ENCODE measurements at places on chromosomes 12 and 14.

DNA sequence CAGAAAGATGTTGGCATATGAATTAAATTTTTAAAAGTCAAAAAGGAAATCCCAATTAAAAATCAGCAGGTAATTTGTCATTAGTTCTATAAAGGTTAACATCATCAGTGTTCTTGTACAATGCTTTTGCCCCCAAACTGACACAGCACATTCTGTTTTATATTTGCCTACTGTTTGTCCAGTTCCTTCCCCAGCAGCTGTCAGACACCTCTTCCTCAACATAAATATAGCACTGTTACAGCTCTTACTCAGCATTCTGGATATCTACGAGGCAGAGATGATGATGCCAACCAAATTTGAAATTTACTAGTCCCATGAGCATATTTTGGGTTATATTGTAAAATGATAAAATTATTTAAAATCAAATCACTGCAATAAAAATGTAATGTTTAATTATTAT is 124.6 kb downstream of the SINHCAF start:
- no peak for DNase-seq

DNA sequence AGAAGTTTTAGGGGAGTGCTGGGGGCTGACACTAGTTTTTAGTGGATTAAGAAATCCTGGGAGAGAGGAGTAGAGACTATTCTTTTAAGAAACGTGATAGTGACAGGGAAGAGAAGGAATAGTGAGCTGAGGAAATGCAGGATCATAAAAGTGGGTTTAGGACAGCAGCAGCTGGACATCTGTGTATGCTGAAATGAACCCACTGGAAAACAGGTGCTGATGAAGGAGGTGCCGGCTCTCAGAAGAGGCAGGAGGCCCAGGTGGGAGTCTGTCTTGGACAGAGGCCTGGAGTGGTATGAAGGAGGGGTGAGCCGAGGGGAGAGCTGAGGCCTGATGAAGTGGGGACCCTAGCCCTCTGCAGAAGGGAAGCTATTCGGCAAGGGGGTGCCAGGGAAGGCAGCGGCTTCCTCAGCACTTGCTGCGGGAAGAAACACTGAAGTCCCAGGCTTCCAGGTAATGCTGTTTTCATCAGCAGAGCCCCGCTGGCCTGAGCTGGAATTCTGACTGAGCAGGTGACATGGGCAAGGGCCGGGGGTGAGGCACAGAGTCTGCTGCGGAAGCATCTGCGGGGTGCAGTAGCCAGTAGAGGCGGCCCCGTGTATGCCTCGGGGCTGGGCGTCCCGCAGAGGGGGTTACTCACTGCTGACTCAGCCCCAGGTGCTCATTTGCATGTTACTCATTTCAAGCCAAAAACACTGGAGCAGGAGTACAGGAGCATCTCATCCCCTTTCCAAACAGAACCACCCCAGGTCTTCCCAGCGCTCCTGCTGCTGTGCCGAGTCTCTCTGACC is 89.7 kb downstream of the TMCC3 start:
- peak; percentile 41 for DNase-seq

DNA sequence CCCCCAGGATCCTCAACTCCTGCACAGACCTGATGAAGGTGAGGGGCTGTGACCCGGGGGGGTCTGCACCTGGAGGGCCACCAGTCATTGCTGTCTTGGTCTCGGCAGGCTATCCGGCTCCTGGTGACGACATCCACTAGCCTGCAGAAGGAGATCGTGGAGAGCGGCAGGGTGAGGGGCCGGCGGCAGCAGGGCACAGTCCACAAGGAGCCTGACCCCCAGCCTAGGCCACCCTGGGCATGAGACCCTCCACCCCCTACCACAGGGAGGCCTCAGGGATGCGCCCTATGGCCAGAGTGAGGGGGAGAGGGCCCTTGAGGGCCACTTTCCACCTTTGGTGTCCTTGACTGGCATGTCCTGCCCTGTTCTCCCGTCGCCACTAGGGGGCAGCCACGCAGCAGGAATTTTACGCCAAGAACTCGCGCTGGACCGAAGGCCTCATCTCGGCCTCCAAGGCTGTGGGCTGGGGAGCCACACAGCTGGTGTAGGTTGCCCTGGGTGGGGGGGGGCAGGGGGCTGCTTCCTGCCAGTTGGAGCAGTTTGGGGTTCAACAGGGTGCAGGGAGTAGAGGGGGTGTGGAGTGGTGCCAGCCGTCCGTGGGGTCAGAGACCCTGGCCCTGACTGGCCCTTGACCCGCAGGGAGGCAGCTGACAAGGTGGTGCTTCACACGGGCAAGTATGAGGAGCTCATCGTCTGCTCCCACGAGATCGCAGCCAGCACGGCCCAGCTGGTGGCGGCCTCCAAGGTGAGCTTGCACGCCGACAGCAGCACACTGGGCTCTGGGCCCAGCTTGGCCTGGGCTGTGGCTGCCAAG is 25.0 kb downstream of the HIP1R start:
- peak; percentile 71 for DNase-seq

DNA sequence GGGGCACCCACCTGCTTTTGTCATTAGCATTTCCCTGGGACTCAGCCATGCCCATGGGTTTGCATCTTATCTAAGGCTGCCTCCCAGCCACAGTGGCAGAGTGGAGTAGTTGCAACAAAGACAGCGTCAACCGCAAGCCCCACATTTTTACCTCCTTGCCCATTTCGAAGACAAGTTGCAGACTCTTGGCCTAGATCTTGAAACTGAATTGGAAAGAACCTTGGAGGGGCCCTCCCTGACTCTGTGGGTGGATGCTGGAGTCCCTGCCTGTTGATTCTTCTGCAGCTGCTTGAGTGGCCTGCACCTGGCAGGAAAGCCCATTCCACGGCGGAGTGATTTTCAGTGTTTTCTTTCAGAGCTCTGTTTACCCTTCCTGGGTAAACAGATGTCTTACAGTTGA is 309.0 kb downstream of the VRK1 start:
- no peak for DNase-seq

DNA sequence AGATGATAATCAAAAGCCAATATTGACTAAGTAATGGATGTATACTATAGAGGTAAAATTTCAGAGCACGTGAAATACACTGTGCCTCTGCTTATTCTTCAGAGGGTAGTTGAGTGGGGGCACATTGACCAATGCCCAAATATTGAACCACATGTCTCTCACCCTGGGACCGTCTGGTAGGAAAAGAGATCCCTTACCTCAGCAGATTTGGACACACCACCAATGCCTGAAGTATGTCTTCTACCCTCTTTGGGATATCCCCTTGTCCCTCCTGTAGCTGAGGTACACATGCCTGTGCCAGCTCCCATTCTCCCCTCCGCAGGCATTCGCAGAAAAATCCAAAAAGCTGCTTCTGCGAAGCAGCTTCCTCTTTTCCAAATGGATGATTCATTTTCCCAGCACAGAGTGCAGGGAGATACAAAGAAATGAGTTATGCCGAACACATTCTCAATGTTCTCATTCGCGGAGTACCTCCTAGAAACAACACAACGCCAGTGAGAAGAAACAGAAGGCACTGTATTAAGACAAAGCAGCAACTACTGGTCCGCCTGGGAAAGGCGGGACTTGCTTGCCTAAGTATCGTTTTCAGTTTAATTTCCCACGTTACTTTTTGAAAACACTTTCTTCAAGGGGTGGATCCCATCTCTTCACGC is 691 bp downstream of the ZFYVE26 start:
- DNase-seq, result no peak

GRCh38 chr12:114093520-114093919 is 127.4 kb upstream of the RBM19 start:
- no peak for DNase-seq

GRCh38 chr12:126776026-126776655 is 1490.8 kb upstream of the TMEM132C start:
- no peak for DNase-seq

GRCh38 chr14:92466059-92466458 is 47.5 kb upstream of the RIN3 start:
- no peak for DNase-seq

DNA sequence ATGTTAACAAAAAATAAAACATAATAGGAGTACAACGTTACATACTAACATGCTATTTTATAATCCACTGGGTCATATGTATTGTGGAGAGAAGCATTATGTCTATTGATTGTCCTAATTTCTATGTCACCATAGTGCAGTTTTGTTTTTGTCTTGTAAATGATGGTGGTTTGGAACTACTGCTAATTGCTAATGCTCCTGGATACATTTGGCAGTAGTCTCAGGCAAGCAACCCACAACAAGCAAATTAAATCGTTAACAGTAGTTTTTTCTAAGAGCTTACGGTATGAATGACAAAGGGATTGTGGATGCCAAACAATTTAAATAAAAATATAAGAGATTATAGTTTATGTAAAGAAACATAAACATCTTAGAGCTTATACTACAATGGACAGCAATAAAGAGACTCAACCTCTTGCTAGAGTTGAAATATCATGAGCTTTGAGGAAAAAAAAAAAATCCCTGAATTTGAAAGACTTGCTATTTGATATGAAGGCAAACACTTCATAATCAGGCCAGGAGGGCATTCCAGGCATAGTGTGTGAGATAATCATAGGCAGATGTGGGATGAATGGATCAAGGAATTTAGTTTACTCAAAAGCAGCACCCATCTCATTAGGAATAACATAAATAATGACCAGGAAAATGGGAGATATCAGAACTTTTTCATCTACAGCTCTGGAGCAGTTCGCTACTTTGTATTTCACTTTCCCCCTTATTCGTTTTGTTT is 181.3 kb downstream of the CCDC59 start:
- no peak for DNase-seq

DNA sequence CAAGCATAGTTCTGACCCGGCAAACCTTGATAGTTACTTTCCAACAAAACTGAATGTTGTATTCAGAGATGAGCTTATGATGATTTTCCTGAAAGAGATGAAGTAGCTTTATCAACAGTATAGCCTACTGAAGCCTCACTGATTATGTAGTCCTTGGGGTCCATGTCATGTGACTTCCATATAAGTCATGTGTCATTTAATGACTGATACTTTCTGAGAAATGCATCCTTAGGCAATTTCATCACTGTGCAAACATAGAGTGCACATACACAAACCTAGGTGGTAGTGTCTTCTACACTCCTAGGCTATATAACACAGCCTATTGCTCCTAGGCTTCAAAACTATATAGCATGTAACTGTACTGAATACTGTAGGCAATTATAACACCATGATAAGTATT is 28.5 kb upstream of the TUBA1C start:
- no peak for DNase-seq

DNA sequence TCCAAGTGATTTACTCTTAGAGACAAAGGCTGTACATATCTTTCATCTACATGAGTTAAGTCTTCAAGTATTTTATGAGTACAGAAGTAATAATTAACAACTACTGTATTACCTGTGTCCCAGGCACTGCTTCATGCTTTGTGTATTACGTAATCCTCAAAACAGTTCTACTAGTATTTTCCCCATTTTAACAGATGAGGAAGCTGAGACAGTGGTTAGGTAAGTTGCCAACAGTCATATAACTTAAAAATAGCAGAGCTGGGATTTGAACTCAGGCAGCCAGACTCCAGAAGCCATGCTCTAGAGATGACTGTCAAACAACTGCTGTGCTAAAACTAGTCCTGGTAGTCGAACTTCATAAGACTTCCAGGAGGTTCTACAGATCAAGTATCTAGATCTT is 10.7 kb downstream of the TRMT5 start:
- no peak for DNase-seq

DNA sequence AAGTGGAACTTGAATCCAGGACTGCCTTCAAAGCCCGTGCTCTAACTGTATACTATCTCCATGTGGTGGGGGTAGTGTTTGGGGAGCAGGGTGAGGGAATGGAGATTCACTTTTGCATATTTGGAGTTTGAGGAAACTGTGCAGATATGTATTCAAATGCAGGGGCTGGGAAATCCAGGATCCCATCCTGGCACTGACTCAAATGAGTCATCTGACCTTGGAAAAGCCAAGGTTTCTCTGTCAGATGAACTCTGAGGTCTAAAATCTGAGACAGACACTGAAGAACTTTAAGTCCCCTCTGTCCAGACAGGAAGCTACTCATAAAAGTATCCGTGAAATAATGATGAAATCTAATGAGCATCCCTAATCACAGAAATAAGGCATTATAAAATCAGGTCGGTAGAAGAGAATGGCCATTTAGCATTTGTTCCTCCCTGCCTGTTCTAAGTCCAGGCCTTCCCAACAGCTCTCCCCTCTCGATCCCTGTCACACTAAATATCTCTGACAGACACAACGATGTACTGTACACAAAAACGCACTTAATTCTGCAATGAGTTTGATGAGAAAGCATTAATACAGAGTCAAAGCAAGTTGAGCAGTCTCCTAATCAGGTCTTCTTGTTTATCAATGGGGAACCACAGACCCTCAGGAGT is 14.4 kb downstream of the NIN start:
- no peak for DNase-seq

- no peak for DNase-seq
These were observed 2.1 kb upstream of the HOXC8 start for GRCh38 chr12:54006559-54007220.

- no peak for DNase-seq
These were observed 35.0 kb upstream of the CFAP54 start for GRCh38 chr12:96454396-96454795.

GRCh38 chr12:120262852-120263747 is 2.4 kb downstream of the PXN start:
- DNase-seq, result no peak

DNA sequence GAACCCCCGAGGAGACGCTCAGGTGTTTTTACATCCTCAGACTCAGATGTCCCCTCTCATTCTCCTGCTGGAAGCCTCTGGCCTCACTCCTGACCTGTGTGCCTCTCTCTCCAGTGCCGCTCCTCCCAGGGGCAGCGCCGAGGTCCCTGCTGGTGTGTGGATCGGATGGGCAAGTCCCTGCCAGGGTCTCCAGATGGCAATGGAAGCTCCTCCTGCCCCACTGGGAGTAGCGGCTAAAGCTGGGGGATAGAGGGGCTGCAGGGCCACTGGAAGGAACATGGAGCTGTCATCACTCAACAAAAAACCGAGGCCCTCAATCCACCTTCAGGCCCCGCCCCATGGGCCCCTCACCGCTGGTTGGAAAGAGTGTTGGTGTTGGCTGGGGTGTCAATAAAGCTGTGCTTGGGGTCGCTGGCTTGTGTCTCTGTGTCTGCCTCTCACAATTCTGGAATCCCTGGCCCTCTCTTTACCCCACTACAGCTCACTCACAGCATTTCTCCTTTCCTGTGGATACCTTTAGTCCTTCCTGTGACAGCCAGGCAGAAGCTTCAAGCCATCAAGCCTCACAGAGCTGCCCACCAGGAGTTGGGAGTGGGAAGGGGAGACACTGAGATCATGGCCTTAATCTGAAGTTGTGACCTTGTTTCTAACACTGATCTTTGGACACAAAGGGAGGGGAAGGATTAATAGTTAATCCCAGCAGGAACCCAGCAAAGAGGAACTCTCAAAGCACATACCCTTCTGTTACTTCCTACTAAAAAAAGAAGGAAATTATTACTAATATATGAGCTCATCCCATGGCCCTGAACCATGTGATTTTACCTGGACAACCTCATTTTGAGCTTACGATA is 1.1 kb upstream of the SOAT2 start:
- no peak for DNase-seq

DNA sequence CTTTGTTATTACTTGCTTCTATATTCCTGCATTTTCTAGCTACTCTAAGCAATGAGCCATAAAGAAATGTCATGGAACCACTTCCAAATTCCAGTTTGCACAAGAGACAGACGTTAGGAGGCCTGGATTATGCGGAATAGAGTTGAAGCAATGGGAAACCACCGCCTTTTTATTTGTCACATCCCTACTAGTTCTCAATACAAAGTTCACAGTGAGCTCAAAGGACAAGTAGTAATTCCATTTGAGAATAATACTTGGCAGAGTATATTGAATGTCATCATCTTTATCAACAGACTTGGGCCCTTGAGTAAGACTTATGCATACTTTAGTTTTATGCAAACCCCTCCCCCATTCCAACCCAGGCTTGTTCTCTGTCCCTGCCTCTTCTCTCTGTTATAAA is 3.7 kb upstream of the SLC15A5 start:
- DNase-seq, result no peak

- DNase-seq, result no peak
These were observed 325.9 kb upstream of the LRFN5 start for GRCh38 chr14:41280745-41281144.

Data from germinal center (tissue), 1 donor.